ENCODE measurements at places on chromosomes 11 and 22.

DNA sequence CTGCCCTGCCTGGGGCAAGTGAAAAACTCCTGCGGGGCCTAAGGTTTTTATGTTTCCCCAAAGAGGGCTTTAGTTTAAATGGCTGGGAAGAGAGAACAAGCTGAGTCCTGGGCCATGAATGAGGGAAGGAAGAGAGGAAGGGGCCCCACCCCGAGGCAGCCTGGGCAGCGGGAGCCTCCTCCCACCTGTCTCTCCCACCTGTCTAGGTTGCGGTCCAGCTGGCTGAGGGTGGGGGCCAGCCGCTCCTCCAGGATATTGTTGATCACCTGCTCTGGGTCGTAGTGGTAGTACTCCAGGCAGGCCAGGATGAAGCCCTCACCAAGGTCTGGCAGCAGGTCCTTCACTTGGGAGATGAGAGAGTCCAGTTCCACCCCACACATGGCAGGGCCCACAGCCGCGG is 34.6 kb downstream of the UQCR10 start:
- no peak for DNase-seq

DNA sequence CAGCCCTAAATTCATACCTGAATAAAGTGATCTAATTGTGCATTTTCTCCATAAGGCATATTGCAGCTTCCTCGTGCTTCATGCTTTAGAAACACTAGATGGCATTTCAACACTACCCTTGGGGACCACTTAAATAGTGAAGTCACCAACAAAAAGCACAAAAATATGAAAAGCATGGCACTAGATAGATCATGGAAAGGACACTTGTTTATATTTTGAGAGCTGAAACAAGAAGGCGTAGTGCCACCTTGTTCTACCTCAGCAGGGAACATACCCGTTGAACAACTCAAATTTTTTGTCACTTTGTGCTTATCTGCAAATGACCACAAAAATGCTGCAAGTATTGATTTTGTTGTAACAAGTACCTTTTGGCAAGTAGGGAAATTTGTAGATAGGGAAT is 8.6 kb downstream of the TBCEL start:
- no peak for DNase-seq

GRCh38 chr22:46931414-46931813 is 169.0 kb downstream of the TBC1D22A start:
- DNase-seq, result no peak

GRCh38 chr11:78717041-78717440 is 142.4 kb upstream of the NARS2 start:
- no peak for DNase-seq

- no peak for DNase-seq
Measured at GRCh38 chr22:45511847-45512261, 9.2 kb downstream of the FBLN1 start.

GRCh38 chr11:57536947-57537619 is at the start of gene SMTNL1:
Gene SMTNL1 (plus strand): TSS chr11:57537595. CDS start chr11:57542643, 5,048 bp downstream.
- DNase-seq, result peak; percentile 15

- DNase-seq, result no peak
Measured at GRCh38 chr11:86719781-86720463, 47.5 kb upstream of the ME3 start.

GRCh38 chr11:69073469-69073868 is 24.7 kb downstream of the TPCN2 start:
- DNase-seq, result no peak

DNA sequence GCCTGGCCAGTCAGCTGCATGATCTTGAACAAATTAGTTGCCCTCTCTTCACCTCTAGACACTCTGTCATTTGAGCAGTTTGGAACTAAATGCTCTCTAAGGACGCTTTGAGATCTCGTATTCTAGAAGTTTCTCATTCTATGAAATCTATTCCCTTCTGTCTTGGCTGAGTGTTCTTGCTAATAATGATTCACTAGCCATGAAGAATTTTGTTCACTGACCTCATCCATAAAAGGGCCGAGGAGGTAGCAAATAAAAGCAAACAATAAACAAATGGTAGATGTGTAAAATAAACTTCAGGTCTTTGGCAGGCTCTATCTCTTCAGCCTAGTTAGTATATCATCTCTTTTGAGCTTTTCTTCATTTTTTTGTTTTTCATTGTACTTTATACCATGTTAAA is 76.6 kb downstream of the USP35 start:
- DNase-seq, result no peak

GRCh38 chr11:39139581-39139980 is 2319.9 kb downstream of the LRRC4C start:
- no peak for DNase-seq

DNA sequence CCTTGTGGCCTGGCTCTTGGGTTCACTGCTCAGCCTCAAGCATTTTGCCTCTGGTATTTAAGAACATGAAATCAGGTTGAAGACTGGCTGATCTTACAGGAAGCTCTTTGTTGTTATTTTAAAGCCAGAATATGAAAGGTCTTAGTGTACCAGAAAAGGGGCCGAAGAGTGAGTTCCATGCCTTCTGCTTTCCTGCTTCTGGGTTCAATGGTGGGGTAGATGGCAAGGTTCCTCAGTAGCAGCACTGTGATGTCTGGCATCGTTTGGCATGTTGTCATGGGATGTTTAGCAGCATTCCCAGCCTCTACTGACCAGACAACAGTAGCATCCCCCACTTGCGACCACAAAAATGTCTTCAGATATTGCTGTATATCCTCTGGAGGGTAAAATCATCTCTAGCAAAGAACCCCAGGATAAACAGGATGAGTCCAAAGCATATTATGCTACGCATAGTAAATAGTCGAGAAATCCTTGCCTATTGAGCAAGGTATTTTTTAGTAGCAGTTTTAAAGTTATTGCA is 2.4 kb downstream of the VPS26B start:
- no peak for DNase-seq

DNA sequence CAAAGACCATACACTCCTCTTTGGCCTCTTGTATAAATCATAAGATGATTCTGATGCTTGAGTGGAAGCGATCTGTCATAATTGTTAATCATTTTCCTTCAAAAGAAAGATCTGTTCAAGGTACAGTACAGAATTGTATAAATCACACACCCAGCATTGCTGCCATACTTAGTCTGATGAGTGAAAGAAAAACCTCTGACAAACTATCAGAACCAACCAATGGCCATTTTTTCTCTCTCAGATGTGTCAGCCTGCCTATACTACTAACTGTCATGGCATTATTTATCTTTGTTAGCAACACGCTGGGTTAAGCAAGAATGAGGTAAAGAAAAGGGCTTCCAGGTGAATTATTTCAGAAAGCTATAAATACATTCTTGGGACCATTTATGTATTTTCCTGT is 1112.7 kb upstream of the TENM4 start:
- no peak for DNase-seq

DNA sequence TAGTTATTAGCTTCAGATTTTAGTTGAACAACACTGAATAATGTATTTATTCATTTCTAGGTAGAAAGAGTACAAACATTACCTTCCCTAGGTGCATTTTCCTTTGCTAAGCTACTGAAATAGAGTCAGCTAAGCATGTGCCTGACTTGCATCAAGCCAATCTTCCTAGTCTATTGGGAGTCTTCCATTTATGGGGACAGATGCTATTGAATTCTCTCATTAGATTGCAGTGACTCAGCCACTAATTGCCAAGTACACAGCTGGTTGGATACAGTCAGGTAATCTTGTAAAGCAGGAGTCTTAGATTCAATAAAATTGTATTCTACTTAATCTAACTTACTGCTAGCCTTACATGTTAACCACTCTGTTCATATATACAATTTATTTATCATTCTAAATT is 55.2 kb upstream of the RPS13 start:
- no peak for DNase-seq

GRCh38 chr11:76025068-76025467 is 181.2 kb downstream of the WNT11 start:
- no peak for DNase-seq

DNA sequence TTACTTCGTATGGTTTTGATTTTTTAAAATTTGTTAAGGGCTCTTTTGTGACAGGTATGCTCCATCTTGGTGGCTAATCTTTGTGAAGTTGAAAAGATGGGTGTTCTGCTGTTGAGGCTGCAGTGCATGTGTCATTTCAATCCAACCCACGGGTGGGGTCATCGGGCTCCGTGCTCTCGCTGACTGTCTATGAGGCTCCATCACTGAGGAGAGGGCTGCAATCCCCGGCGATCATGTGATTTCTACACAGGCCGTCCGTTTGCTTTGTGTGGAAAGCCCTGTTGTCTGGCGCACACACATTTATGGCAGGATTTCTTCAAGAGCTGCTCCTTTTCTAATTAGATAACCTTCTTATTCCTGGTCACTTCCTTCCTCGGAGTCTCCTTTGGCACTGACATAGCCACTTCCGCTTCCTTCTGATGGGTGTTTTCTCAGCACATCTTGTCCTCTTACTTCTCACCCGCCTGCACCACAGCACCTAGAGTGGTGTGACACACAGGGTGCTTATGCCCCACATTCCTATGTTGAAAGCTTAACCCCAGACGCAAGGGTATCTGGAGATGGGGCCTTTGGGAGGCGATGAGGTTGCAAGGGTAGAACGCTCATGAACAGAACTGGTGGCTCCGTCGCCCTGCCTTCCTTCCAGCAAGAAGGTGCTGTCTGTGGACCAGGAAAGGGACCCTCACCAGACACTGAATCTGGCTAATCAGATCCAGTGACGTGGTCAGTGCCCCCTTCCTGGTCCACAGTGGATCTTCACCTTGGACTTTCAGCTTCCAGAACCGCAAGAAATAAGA is 9.4 kb downstream of the MOB2 start:
- DNase-seq, result no peak

DNA sequence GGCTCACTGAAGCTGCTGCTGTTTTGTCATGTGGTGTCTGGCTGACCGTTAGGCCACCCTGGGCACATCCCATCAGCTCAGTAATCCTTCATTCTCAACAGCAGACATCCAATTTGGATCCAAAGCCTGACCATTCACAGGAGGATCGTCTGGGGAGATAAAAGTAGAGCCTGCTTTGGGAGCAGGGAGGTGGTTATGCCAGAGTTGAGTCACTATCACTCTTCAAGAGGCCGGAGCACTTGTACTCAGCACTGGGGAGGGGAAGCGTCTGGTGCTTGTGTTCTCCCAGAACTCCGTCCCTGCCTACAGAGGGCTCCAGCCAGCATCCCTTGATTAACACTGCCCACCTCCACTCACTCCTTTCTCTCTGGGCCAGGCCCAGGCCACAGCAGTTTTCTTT is 382.6 kb downstream of the OPCML start:
- DNase-seq, result no peak

- peak; percentile 66 for DNase-seq
Measured at GRCh38 chr22:44479662-44480061, 18.4 kb downstream of the RTL6 start.

- DNase-seq, result no peak
Measured at GRCh38 chr22:35522225-35523149, 18.1 kb upstream of the RASD2 start.

DNA sequence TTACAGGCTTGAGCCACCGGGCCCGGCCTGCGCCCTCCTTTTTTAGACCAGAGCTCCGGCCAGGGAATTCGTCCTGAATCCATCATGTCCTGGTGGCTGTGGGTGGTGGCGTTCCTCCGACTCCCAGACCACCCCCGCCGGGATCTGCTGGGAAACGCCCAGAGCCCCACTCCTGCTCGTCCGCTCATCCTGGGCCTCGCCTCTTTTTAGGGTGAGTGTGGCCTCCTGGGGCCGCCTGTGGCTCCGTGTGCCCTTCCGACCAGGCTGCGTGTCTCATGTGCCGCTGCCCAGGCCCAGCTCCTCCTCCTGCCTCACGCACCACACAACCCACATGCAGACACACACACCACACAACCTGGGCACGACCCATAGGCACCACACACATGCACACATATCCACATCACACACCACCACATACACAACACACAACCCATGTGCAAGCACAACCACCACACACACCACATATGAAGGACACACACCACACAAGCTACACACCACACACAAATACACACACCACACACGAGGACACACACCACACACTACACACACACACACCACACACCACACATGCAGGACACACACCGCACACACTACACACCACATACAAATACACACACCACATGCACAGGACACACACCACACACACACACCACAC is 946.2 kb downstream of the BRD1 start:
- DNase-seq, result no peak

- DNase-seq, result no peak
Measured at GRCh38 chr22:17303441-17303839, 65.8 kb upstream of the CECR2 start.

DNA sequence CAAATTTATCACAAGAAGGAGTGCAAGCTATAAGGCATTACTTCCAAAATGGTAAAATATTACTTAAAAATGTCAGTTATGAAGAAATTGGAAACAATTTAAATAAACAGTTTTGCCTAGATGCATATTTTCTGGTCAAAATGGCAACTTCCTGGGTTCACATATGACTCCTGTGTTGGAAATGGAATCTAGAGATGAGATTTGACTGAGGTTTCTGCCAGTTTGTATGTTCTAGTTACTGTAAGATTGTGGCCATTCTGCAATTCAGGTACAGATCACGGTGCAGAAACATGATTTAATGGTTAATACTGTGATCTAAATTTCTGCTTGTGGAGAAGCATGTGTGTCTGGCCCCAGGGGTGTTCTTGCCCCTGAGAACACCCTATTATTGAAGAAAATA is 3.4 kb upstream of the OR4C6 start:
- no peak for DNase-seq

DNA sequence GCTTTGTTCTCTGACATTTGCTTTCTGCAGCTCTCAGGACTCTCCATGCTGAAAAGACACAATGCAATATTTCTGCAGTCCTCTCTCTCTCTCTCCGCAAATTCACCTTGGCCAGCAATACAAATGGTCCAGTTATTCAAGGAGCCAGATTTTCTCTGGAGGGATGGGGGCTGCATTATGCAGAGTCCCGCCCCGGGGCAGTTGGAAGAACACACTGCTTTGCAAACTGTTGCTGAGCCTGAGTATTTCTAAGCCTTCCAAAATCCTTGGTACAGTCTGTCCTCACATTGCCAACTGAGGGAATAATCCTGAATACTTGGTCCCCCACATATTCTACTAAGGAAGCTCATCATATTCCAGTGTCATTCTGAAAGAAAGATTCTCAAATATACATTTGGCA is 94.3 kb upstream of the ZC3H12C start:
- DNase-seq, result no peak

DNA sequence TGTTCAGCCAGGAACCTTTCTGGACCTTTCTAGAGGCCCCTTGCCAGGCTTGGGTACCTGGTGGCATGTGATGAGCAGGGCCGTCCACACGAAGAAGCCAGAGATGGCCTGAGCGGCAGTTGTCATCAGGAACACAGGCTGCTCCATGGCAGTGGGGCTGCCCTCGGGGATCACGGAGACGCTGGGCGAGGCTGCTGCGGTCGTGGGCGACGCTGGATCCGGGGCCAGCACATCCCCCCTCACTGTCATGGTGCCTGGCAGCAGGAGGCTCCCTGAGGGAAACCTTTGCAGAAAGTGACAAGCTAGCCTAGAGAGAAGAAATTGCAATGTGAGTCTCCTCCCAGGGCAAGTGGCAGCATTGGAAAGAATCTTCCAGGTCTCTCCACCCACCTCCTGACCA is 25.1 kb downstream of the TMEM184B start:
- no peak for DNase-seq

GRCh38 chr22:42560381-42560780 is 6.6 kb downstream of the SERHL2 start:
- DNase-seq, result no peak

- no peak for DNase-seq
Measured at GRCh38 chr11:27231530-27231929, 131.5 kb downstream of the CCDC34 start.
